Foreskin keratinocyte (primary cell): ENCODE measurements at places on chromosomes 1 and 21. TPM values are rescaled to one million over a fixed set of nuclear protein-coding genes. Genes with fewer than 3 reads are reported as not detected.

The CPLANE2 gene
- total RNA-seq = 5.1 and 5.4 TPM in 2 replicates

The KIF21B gene
- total RNA-seq = 0.63 and 1.1 TPM in 2 replicates

The GJA8 gene
- total RNA-seq = not detected in 2 replicates

The LYPD8 gene
- not detected in 2 replicates for total RNA-seq

The RHEX gene
- not detected in 2 replicates for total RNA-seq

The RGS7 gene
- not detected in 2 replicates for total RNA-seq

The SLC45A1 gene
- total RNA-seq = 0.42 and 0.61 TPM in 2 replicates

The APOBEC4 gene
- total RNA-seq = not detected in 2 replicates

The SPRR2A gene
- 3.5 and 8.1 TPM in 2 replicates for total RNA-seq

The ETV3L gene
- not detected in 2 replicates for total RNA-seq

The PROX1 gene
- 0.21 and 0.31 TPM in 2 replicates for total RNA-seq

The FAM151A gene
- total RNA-seq = not detected in 2 replicates

The FCAMR gene
- not detected in 2 replicates for total RNA-seq

The UCK2 gene
- 84.9 and 92.2 TPM in 2 replicates for total RNA-seq

The ARHGAP29 gene
- total RNA-seq = 172 and 231 TPM in 2 replicates

The GPR37L1 gene
- total RNA-seq = 0.03 TPM in 1 of 2 replicates, not detected in the other

The KRTAP19-1 gene
- total RNA-seq = not detected in 2 replicates

The SLC22A15 gene
- total RNA-seq = 6.8 and 7.1 TPM in 2 replicates

The AQP10 gene
- total RNA-seq = 0.17 and 0.18 TPM in 2 replicates

The ZBTB48 gene
- total RNA-seq = 14.6 and 15.3 TPM in 2 replicates

The OPTC gene
- not detected in 2 replicates for total RNA-seq

The NEGR1 gene
- total RNA-seq = 0.51 and 0.53 TPM in 2 replicates

The HJV gene
- total RNA-seq = not detected in 2 replicates

The FTCD gene
- not detected in 2 replicates for total RNA-seq

The CRP gene
- not detected in 2 replicates for total RNA-seq

The PLA2G2F gene
- 0.04 and 0.07 TPM in 2 replicates for total RNA-seq

The FCRL1 gene
- not detected in 2 replicates for total RNA-seq

The OPRD1 gene
- total RNA-seq = not detected in 2 replicates

The CRYAA gene
- total RNA-seq = not detected in 2 replicates

The LCE1D gene
- 0.44 TPM in 1 of 2 replicates, not detected in the other for total RNA-seq

The AMY2B gene
- total RNA-seq = 1.9 and 2.6 TPM in 2 replicates

The GJA4 gene
- total RNA-seq = 0.07 and 0.17 TPM in 2 replicates

The THEM5 gene
- total RNA-seq = not detected in 2 replicates

The CCDC185 gene
- total RNA-seq = not detected in 2 replicates

The C1orf94 gene
- total RNA-seq = not detected in 2 replicates

The LRRC53 gene
- total RNA-seq = not detected in 2 replicates

The SAMD11 gene
- not detected in 2 replicates for total RNA-seq

The LAMB3 gene
- total RNA-seq = 1,286 and 1,603 TPM in 2 replicates

The PRDM16 gene
- total RNA-seq = 0.04 TPM in 1 of 2 replicates, not detected in the other

The C1orf216 gene
- total RNA-seq = 8.6 and 10.0 TPM in 2 replicates

The ANKRD35 gene
- total RNA-seq = 0.14 and 0.21 TPM in 2 replicates

The KCNA3 gene
- not detected in 2 replicates for total RNA-seq

The CD53 gene
- total RNA-seq = not detected in 2 replicates

The SYT6 gene
- total RNA-seq = not detected in 2 replicates
